Endothelial cell of umbilical vein (primary cell): ENCODE measurements at places on chromosomes 13 and 19. TPM values are rescaled to one million over a fixed set of nuclear protein-coding genes. Genes with fewer than 3 reads are reported as not detected.

Gene BEST2
- total RNA-seq: not detected in 2 replicates

GRCh38 chr19:10105509-10106099, 558 bp upstream of the PPAN start:
- H3K36me3 ChIP-seq: peaks cover 26% of the 10 kb centered on the region
- H3K4me3 ChIP-seq: no peak overlapping the region
- H3K27me3 ChIP-seq: no peaks in the 10 kb centered on the region
- H3K27ac ChIP-seq: no peak overlapping the region

- H3K27ac ChIP-seq: no peak overlapping the region
- no peaks in the 10 kb centered on the region for H3K4me1 ChIP-seq
- DNase-seq: no peak
- H3K36me3 ChIP-seq: no peaks in the 10 kb centered on the region
- H3K27me3 ChIP-seq: no peaks in the 10 kb centered on the region
- H3K4me3 ChIP-seq: no peak overlapping the region
These were observed 335.1 kb downstream of the GPC6 start for GRCh38 chr13:93561576-93562225.

GRCh38 chr19:18781885-18782527, 9.1 kb downstream of the COMP start:
- H3K27ac ChIP-seq: no peak overlapping the region
- DNase-seq: no peak
- no peaks in the 10 kb centered on the region for H3K4me1 ChIP-seq
- peaks cover 14% of the 10 kb centered on the region for H3K27me3 ChIP-seq
- no peak overlapping the region for H3K4me3 ChIP-seq

GRCh38 chr13:35469806-35470525, 6.5 kb downstream of the MAB21L1 start:
- H3K36me3 ChIP-seq: no peaks in the 10 kb centered on the region
- peaks cover 4% of the 10 kb centered on the region for H3K4me1 ChIP-seq
- H3K4me3 ChIP-seq: no peak overlapping the region
- H3K27me3 ChIP-seq: no peaks in the 10 kb centered on the region

- DNase-seq: no peak
- H3K27me3 ChIP-seq: no peaks in the 10 kb centered on the region
- no peak overlapping the region for H3K4me3 ChIP-seq
- H3K4me1 ChIP-seq: no peaks in the 10 kb centered on the region
- H3K36me3 ChIP-seq: no peaks in the 10 kb centered on the region
These were observed 1333.4 kb upstream of the MIR17HG start for GRCh38 chr13:90014038-90014437.

DNA sequence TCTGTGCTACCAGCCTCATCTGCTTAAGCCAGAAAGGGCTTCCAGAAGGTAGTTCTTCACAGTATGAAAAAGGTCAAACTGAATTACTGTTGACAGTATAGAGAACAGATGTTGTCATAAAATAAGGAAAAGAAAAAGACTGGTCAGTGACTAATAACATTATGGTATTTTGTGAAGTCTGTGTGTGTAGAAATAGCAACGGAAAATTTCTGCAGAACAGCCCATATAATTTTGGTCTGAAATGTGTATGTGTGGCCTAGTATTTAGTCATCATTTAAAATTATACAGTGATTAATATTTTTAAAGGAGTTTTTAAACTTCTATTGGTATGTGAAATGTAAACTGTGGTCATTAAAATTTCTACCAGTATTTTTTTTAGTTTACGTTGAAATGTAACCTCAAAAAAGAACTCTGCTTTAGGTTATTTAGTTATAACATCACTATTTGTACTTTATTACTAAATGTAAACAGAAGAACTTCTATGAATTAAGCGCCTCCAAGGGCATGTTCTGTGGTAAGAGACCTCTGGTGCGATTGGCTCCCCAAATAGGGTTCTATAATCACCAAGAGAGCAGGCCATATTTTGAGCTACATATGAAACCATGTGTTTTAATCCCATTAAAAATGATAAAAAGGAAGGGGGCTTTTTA, 3.3 kb upstream of the GPR183 start:
- H3K36me3 ChIP-seq: no peaks in the 10 kb centered on the region
- DNase-seq: peak; percentile 16
- H3K27me3 ChIP-seq: no peaks in the 10 kb centered on the region
- no peak overlapping the region for H3K27ac ChIP-seq
- H3K4me1 ChIP-seq: peaks cover 41% of the 10 kb centered on the region
- H3K4me3 ChIP-seq: no peak overlapping the region

GRCh38 chr19:35389192-35389861, 18.5 kb downstream of the GPR42 start:
- DNase-seq: no peak
- H3K27me3 ChIP-seq: no peaks in the 10 kb centered on the region
- no peaks in the 10 kb centered on the region for H3K36me3 ChIP-seq
- no peak overlapping the region for H3K4me3 ChIP-seq
- no peaks in the 10 kb centered on the region for H3K4me1 ChIP-seq

DNA sequence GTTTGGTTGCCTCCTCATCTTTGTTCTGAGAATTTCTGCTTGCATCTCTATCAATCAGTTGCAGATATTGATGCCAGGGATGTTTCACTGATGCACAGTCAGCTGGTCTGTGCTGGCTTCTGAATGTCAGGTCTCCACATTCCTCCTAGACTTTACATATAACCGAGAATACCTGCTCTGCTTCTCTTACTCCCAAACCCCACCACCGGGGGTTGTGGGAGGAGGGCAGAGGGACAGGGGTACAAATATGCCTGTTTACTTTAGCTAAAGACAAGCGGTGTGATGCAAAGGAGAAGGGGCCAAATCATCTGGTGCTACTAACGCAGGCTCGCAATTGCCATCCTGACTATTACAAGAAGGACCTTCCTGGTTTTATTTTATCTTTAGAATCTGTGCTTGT, 17.4 kb upstream of the KLHL1 start:
- H3K4me1 ChIP-seq: no peaks in the 10 kb centered on the region
- no peaks in the 10 kb centered on the region for H3K27me3 ChIP-seq
- H3K36me3 ChIP-seq: no peaks in the 10 kb centered on the region
